Stimulated activated memory B cell treated with anti-CD40 and anti-IgM and Interleukin-4, amounts not matched to agents 10 μg/mL and 1 μg/mL and 100 μg/mL, for 72 hours (primary cell): ENCODE measurements at places on chromosomes 1 and 21.

DNA sequence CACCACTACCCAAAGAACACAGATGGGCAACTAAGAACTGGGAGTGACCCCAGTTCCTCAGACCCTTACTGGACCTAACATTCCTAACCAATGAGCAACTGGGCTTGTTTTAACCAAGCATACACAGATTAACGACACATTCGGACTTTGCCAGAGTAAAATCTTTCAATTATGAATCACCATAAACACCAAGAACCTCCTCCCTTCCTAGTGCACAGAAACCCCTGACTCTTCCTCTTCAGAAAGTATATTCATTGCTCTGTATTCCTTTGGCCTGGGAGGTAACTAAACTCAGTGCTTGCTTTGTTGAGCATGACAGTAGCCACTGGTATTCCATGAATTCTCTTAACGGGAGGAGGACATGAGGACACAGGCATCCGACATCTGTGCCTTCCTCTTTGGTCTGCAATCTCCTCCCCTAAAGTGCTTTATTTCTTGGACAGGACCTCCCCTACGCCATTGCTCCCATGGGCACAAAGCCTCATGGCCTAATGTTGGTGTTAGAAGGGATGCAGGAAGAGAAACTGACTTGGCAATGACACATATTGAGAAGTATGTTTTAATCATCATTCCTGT, 42.7 kb downstream of the SEC16B start:
- no peak for ATAC-seq

GRCh38 chr21:25732091-25732760, 2.5 kb downstream of the ATP5PF start:
- no peak for ATAC-seq

GRCh38 chr1:100299521-100300222, 33.7 kb downstream of the RTCA start:
- ATAC-seq: no peak

DNA sequence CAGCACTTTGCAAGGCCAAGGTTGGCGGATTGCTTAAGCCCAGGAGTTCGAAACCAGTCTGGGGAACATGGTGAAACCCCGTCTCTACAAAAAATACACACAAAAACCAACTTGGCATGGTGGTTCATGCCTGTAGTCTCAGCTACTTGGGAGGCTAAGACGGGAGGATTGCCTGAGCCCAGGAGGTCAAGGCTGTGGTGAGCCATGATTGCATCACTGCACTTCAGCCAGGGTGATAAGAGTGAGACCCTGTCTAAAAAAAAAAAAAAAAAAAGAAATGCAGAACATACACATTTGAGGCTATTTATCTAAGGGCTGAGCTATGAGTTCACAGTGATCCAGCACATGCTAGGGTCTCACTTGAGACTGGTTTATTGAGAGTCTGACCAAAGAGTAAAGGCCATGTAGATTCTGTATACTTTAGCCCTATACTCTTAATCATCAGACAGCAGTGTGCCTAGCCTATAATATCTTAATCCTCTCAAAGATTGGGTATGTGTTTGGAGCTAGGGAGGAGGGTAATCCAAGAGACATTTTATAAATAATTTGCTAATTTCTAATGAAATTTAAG, 23.9 kb downstream of the RNF2 start:
- ATAC-seq: no peak

DNA sequence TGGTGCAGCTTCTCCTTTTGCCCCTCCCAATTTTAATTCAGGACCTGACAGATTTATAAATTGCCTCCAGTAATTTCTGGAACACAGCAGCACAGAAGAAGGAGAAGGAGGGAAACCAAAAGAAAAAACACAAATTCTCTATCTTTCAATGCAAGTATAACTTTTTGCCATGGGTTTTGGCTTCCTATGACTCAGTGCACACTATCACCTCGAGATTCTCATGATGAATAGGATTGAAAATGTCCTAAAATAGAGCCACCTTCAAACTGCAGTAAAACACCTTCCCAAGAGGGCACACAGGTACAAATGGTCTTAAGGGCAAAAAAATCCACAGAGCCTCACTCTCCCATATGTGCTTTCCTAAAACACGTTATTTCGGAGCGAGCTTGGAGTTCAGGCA, 113.6 kb downstream of the HLCS start:
- ATAC-seq: no peak

GRCh38 chr1:212413902-212414327, 771 bp downstream of the PACC1 start:
- peak; percentile 40 for ATAC-seq
